ENCODE measurements at places on chromosomes 11 and 22.

DNA sequence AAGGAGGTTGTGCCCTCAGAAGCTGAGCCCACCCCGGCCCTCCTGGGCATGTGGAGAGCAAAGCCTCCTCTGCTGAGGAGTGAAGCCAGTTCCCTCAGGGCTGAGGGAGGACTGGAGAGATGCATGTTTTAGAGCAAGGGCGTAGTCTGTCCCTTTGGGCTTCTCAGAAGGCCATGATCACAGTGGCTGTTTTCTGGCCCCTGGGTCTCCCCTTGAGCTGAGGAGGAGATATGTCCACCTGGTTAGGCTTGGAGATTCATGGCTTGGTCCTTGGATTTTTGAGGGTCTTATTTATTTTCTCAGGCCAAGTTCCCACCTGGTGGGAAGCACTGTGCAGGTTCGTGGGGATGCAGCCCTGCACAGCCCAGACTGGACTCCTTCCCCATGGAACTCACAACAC lies 46.5 kb upstream of the THY1 start:
- no peak for DNase-seq

DNA sequence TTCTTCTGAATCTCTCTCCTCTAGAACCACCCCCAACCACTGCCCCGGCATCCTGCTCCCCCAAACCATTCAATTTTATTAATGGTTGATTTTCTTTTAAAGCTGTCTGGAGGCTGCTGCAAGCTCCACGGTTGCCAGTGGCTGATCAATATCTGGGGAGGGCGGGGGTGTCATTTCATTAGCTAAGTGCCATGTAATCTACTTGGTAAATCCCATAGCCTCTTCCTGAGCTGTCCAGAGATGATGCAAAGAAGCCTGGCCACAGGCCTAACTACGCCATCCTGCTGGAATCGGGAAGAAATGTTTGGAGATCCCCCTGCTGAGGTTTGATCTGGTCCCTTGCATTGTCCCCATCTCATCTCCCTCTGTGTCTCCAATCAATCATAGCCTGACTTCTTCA lies 440.1 kb downstream of the MIAT start:
- DNase-seq: no peak

GRCh38 chr11:506995-507726 lies at the start of gene RNH1:
Gene RNH1, minus strand, starts transcription at chr11:507242. Its CDS starts 5,080 bp downstream, at chr11:502162.
- peak; percentile 98 for DNase-seq

GRCh38 chr11:75813622-75814039 lies 1.4 kb upstream of the UVRAG start:
- no peak for DNase-seq

DNA sequence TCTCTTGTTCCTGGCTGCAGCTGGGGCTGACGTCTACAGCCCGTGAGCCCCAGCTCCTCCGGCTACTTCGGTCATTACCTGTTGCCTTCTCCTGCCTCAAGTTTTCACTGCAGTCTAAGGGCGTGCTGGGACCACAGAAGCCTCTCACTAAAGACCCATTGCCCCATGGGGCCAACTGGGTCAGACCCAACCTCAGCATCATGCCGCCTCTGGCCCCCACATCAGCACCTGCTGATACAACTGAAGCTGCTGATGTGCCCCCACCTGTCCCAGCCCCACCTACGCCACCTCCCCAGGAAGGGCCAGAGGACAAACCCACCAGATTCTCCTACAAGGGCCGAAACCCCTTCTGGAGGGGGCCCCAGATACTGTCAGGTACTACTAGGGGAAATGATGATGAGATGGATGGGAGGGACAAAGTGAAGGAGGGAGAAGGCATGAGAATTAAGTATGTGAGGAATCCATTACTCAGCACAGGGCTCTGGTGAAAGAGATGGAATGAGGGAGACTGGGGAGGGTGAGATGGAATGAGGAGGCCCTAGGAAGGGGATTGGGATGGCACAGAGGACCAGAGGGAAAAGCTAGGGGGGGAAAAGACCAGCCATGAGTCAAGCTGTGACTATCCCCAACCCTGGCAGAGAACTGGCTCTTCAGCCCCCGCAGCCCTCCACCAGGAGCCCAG lies 5.1 kb downstream of the C11orf42 start:
- no peak for DNase-seq

DNA sequence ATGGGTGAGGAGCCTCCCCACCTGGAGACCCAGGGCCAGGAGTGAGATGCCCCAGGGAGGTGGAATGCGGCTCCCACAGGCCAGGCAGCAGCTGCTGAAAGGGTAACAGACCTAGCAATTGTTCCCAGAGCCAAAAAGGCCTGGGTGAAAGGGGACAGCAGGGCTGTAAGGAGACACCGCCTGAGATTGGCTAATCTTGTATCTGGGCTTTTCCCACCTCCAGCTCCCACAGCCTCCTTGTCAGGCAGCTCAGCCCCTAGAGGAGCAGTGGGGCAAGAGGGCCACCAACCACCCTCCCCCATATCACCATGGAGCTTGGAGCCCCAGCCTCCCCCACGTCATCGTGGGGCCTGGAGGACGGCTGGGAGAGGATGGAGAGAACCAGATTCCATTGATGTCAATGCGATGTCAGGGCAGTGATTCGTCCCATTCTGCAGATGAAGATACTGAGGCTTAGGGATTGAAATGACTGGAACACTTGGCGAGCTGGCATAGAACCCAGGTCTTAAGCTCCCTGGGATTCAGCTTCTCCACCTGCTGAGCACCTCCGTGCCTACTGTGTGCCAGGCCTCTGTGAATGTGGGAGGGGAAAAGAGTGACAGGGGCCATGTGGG lies 2.9 kb upstream of the MGAT3 start:
- DNase-seq: no peak

GRCh38 chr11:76231121-76231738 lies 24.9 kb upstream of the WNT11 start:
- no peak for DNase-seq

- no peak for DNase-seq
Observed at GRCh38 chr11:124865181-124865901, at the start of gene ROBO3. Gene ROBO3, plus strand, starts transcription at chr11:124865432. Its CDS starts 146 bp downstream, at chr11:124865578.

DNA sequence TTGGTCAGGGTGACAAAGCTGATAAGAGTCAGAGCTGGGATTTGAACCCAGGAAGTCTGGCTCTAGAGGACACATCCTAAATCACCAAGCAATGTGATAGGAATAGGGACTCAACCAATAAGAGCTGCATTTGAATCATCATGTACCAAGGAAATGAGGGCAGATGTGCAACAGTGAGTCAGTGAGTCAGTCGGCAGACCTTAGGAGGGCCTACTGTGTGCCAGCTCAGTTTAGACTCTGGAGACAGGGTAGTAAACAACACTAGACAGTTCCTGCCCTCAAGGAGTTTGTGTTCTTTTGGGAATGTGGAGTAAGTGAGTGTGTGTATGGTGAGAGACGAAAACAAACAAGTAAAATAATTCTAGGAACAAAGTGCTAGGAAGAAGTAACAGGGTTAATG lies 11.2 kb downstream of the IL10RA start:
- no peak for DNase-seq

DNA sequence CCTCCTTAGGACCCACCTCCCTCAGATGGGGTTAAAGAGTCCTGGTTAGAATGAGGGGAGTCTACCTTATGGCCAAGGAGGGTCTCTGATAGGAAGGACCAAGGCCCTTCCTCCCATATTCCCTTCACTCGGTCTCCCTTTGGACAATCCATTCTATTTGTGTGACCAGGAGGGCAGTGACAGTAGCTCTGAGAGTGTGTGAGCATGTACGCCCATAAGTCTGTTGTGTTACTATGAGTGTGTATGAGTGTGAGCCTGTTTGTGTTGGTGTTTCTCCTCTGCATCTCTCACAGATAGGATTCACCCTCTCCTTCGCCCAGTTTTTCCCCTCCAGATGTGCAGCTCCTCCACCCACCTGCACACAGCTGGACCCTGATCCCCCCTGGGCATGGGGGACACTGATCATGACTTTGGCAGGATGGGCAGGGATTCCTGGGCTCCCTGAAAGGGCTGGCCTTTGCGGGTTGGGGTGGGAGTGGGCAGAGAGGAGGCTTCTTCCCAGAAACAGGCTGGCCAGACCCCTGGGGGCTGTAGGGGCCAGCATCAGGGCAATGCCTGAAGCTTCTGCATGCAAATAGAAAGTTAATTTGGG lies 14.5 kb downstream of the PHLDB1 start:
- DNase-seq: no peak

DNA sequence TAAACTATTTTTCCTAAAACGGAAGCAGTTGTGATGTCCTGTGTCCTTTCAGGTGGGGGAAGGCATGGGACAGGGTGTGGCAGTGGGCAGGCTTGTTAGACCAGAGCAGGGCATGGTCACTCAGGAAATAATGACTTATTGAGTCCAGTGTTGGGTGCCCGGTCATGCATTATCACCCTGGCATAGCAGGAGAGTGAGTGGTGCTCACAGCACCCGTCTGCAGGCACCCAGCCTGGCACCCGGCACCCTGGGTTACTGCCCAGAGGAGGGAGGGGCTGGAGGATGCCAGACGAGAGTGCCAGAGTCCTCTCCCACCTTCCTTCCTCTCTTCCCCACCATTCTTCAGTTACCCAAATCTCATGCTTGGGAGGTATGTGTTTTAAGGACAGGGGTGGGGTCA lies 59.1 kb downstream of the ST3GAL4 start:
- no peak for DNase-seq

DNA sequence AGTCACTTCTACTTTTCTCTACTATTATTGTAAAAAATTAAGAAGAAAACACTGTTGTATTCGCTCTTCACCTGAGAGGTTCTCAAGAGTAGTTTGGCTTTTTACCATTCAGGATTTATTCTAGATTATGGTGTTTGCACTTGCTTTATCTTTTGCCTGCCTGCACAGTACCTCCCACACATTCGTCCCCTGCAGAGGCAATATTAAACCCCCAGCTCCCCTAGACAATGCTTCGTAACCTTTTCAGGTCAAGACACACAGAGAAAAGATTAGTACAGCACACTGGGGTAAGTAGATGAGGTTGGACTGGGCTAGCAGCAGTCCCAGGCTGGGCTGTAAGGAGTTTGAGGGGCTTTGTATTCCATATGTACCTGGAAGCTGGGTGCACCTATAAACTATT lies 62.4 kb downstream of the TNRC6B start:
- DNase-seq: no peak

DNA sequence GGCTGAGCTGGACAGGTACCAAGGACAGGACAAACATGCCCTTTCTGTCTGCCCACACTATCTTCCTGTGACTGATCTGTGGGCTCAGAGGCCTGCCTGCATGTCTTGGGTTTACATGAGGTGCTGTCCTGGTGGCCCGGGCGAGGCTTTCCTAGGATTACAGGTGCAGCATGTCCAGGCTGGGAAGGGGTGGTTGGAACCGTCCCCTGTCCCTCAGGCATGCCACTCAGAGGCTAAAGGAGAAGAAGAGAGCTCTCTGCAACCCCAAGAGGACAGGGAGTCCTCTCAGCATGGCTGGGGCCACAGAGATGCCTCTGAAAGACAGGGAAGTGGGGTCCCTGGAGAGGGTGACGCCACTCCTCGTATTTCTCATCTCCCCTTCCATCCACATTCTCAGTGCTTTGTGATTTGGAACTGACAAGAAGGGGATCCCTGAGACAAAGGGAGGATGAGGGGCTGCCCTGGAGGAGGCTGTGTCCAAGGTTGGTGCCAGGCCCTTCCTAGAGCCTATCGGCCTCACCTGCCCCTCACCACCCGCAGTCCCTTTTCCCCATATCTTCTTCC lies 64.6 kb upstream of the LMO1 start:
- no peak for DNase-seq

DNA sequence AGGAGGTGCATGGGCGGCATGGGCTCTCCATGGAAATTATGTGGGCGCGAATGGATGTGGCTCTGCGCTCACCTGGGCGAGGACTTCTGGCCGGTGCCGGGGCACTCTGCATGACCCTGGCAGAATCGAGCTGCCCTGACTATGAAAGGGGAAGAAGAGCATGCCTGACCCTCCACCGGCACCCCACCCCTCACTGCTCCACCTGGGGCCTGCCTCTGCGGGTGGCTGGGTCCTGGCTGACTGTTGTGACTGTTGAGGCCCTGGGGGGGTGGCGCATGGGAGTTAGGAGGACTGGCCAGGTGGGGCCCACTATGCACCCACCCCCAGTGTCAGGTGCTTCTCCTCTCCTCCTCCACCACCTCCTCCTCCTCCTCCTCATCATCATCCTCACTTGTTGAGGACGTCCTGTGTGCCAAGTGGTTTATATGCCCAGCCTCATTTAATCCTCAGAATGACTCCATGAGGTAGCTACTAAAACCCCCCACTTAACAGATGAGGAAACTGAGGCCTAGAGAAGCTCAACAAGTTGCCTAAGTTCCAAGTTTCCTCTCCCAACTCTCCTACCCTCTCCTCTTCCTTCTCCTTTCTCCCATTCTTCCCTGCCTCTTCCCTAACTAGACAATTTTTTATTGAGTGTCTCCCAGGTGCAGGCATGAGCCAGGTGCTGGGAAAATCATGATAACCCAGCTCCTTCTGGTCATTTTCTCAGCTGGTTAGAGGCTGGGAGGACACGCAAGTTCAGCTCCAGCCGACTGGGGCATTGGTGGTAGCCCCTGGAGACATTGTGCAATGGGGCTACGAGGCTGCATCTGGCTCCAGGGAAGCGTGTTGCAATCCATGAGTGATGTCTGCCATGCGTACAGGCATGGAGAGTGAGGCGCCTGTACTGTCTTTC lies 2.3 kb downstream of the MYEOV start:
- peak; percentile 10 for DNase-seq

Measured in CD4-positive, alpha-beta T cell treated with Interleukin-12 subunit alpha and Interleukin-12 subunit beta, for 1 hour (primary cell).